ENCODE measurements at places on chromosomes 4 and X.

GRCh38 chr4:70721747-70722146 lies at the start of gene RUFY3:
RUFY3 (plus strand) TSS chr4:70721964; CDS start chr4:70722574, 610 bp downstream.
- no peak for DNase-seq

GRCh38 chrX:7586126-7586525 lies 256.8 kb upstream of the VCX start:
- DNase-seq = no peak

DNA sequence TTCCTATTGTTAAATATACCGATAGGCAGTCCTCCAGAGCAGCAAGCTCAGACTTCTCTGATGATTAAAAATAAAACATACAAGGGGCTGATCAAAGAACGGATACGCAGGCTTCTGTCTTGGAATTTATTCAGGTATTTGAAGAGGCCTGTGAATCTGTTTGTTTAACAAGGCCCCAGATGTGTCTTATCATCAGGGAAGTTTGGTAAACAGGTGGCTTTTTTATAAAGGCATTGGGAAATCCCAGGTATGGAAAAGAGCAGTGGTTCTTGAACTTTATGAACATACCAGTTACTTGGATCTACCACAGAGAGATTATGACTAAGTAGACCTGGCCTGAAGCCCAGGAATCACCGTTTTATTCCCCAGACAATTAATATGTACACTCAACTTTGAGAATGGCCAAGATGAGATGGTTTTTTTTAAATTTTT lies 47.9 kb downstream of the SOWAHB start:
- peak; percentile 2 for DNase-seq

- DNase-seq = no peak
Observed at GRCh38 chr4:174423257-174423944, 98.9 kb downstream of the HPGD start.

- no peak for DNase-seq
Observed at GRCh38 chr4:47562297-47562696, 77.2 kb downstream of the ATP10D start.

- DNase-seq = no peak
Observed at GRCh38 chr4:8763966-8764901, 107.4 kb downstream of the HMX1 start.

DNA sequence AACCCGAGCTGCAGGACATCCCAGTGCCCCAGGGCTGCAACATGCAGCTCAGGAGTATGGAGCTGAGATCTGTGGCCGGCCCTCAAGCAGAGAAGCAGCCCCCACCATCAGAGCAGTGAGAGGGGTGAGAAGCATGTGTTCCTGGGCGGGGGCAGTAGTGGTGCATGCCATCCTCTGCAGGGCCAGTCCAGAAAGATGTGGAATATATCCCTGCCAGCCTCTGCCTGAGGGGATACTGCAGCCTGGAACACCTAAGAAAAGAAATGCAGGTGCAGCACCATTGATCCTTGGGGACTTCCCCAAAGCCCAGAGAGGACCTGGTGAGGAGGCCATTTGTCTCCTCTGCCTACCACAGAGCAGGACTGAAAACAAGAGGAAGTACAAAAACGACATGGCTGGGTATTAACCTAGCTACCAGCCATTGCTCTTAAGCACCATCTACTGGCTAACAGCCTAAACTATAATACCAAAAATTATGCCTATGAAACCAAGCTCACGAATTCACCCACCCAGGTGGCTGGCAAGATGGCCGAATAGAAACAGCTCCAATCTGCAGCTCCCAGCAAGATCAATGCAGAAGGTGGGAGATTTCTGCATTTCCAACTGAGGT lies 158.8 kb downstream of the ADGRA3 start:
- DNase-seq = no peak

DNA sequence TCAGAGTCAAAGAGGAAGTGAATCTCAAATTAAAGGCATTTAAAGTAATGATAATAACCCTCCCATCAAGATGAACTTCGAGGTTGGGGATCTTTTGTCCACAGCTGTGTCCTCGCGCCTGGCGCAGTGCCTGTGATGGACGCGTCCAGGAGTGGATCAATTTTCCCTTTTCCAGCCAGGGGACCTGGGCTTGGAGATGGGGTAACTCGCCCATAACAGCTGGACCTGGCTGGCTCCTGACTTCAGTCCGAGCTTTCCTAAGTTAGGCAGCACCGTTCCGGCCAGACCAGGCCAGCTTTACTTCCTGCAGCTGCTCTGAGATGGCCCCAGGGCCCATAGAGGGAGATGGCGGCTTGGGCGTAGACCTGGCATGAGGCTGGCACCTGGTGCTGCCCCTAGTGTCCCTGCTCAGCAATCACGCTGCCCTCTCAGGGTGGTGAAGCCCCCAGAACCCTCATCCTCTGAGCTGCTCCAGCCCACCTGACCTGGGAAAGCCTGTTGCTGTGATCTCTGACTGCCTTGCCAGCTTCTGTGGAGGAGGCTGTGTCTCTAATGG lies 23.9 kb downstream of the ADRA2C start:
- no peak for DNase-seq

DNA sequence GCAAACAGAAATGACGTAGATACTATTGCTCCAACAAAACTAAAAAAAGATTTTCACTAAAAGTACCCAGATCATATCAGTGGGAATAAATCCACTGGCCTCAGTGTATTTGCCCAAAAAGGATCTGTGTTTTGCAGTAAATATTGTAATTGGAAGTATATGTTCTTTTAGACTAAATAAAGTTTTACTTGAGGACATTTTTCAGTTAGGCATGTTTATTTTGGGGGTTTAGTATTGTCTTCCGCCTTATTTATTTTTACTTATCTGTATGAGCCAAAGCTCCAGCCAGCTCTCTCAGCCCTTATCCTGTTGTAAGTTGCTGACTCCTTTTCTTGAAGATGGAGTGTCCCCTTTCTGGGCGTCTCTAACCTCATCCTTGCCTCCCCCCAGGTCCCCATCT lies 49.8 kb downstream of the PTTG2 start:
- DNase-seq = no peak

DNA sequence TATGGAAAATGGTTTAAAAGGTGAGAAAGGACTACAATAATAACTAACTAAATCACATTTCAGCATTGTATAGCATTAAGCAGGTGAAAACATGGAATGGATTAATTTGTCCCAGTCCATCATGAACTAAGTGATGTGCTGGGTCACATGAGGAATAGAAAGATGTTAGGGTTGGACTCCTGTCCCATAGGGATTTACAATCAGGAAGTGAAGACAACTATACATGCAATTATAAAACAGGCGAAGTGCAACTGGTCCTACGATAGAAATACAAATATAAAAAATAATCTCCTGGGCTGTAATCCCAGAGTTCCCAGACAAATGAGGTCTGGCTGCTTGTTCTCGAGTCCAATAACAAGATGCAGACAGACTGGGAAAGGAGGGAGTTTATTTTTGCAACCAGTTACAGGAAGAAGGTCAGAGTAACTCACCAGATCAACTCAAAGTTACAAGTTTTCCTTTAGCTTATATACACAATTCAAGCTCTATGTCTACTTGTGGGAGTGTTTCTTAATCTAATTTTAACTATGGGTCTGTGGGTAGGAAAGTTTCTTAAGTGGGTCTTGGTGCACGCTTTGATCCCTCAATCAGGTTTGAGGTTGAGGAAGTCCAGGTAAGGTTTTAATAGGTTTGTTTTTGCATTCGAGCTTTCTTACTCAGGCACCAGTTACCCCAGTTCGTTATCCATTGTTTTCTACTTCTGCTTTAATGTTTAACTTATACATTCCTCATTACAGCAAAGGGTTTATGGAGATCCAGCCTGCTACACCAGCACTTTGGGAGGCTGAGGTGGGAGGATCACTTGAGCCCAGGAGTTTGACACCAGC lies 50.1 kb downstream of the IGFBP7 start:
- DNase-seq = no peak

GRCh38 chr4:16830081-16830480 lies 68.4 kb downstream of the LDB2 start:
- DNase-seq = no peak

DNA sequence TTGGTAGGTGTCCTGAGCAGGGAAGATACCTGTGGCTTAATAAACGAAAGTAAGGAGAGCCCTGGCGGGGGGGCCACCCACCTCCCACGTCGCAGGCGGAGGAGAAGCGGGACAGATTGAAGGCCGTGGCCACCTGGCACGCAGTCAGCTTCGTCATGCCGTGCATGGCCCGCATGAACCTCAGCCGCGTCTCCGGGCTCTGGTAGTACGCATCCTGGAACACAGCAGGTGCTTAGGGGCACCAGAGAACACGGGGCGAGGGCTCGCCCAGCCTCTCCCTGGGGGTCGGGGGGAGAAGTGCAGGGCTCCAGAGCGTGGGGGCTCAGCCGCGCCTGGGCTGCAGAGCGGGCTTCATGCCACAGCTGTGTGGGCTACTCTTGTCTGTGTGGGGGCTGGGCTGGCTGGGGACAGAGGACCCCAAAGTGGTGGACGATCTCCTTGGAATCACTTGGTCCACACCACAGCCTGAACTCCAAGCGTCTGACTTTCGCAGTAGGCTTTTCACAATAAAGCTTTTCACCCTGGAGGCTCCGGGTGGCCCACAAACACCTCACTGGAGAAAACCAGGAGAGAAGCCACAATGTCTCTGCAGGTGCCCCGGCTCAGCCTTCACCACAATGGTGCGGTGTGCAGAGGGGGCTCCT lies 27.1 kb upstream of the SLC25A6 start:
- DNase-seq = no peak

Measured in GOT3 (cell line).